SHP77 (cell line): ENCODE measurements at places on chromosomes 13 and 19.
A peak's percentile ranks its signal among the peaks of the same experiment; 100 is the strongest.

- DNase-seq, result no peak
These were observed 382.8 kb upstream of the ZNF507 start for GRCh38 chr19:31962561-31962996.

DNA sequence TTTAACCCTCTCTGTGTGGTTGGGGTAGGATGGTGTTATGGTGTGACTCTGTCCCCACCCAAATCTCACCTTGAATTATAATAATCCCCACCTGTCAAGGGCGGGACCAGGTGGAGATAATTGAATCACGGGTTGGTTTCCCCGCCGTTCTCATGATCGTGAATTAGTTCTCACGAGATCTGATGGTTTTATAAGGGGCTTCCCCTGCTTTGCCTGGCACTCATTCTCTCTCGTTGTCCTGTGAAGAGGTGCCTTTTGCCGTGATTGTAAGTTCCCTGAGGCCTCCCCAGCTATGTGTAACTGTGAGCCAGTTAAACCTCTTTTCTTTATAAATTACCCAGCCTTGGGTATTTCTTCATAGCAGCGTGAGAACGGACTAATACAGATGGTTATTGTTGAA is 68.8 kb downstream of the ARHGEF7 start:
- no peak for DNase-seq

DNA sequence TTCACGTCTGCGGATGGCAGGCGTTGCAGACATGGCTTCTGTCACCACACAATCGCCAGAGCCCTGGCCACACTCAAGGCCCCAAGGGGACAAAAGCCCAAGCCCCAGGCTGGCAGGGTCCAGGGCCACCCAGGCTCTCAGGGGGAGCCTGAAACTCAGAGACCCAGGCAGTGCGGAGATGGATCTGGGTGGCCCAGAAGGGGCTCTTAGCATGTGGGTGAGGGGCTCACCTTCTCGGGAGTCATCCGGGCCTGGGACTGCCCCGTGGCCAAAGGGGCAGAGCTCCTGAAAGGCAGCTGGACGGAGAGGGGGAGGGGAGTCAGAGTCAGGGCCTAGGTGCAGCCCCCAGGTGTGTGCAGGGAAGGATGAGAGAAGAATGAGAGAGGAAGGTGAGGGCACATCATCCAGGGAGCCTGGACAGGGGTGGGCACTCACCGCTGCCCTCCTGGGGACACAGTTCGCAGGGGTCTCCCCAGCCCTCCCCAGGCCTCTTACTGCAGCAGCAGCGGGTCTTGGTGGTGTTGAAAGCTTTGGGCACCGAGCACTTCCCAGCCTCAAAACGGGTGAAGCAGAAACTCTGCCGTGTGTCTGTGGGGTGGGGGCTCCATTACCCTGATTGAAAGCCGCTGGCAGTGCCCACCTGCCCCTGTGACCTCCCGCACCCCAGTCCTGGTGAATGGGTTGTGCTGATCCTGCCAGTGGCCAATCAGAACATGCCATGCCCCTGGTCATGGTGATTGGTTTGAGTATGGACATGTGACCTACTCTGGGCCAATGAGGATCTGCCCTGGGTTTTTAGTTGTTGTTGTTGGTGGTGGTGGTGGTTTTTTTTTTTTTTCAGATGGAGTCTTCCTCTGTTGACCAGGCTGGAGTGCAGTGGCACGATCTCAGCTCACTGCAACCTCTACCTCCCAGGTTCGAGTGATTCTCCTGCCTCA is 37.4 kb downstream of the CCL25 start:
- no peak for DNase-seq

GRCh38 chr13:113646921-113647340 is 11.1 kb downstream of the ATP4B start:
- DNase-seq, result no peak

GRCh38 chr13:24116131-24116530 is 44.4 kb upstream of the SPATA13 start:
- peak; percentile 2 for DNase-seq

DNA sequence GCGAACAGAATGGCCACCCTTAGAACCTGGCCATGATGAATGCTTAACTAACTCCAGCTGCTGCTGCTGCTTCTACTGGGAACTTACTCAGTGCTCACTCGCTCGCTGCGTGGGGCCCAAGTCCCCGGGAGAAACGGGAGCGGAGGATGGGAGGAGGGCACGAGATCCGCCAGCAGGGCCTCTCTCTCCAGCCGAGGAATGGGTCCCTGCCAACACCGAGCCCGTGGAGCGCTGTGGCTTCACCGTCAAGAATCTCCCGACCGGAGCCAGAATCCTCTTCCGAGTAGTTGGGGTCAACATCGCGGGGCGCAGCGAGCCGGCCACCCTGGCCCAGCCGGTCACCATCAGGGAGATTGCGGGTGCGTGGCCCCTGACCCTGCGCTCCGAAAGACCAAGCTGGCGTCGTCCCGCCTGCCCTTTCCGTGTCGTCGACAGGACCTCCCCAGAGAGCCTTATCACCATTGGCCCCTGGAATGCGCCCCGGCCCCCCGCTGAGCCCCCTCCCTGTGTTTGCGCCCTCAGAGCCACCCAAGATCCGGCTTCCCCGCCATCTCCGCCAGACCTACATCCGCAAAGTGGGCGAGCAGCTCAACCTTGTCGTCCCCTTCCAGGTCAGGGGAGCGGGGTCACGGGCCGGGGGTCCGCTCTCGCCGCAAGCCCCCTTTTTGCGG is 17.8 kb upstream of the EMC10 start:
- no peak for DNase-seq

DNA sequence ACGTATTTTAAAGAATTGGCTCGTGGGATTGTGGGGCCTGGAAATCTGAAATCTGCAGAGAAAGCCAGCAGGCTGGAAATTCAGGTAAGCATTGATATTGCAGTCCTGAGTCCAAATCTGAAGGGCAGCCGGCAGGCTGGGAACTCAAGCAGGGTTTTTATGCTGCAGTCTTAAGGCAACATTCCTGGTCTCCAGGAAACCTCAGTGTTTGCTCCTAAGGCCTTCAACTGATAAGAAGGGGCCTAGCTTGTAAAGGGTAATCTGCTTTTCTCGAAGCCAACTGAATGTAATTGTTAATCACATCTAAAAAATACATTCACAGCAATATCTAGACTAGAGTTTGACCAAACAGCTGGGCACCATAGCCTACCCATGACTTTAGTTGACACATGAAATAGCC is 154.4 kb downstream of the EFNB2 start:
- no peak for DNase-seq

DNA sequence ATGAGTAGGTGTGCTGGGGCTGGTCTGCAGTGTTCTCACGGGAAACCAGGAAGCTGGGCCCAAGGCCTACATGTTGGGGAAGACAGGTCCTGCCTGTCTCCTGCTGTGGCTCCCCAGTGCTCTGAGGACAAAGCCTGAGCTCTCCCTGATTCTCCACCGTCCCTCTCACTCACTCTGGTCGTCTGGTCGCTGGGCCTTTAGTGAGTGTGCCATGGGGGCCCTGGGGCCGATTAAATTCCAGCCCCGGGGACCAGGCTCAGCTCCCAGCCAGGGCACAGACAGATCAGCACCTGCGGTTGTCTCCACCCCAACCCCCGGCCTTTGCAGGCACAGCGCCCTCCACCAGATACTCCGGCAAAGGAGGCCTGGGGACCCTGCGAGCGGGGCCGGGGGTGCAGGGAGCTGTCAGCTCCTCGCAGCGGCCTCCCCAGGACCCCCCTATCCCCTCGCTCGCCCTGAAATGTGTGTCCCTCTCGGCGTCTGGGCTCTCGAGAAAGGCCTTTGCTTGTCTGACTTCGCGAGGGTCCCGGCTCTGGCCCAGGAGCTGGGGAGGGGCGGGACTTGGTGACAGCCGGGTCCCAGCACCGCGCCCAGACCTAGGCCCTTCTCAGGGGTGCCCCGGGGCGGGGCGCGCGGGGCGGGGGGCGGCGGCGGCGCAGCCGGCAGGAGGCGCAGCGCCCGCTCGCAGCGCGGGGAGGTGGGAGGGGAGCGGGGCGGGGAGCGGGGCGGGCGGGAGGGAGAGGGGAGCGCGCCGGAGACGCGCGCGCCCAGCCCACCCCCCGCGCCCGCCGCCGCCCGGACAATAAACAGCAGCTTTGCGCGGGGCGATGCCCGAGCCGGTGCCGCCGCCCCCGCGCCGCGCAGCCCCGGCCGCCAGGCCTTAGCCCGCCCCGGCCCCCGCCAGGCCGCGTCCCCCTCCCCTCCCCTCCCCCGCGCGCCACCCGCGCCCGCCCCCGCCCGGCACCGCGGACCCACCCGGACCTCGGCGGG is at the start of gene PALM:
PALM (plus strand) TSS at position 782 of the 990 bp plus-strand sequence. CDS start 212 bp downstream, outside the sequence.
- DNase-seq, result no peak

DNA sequence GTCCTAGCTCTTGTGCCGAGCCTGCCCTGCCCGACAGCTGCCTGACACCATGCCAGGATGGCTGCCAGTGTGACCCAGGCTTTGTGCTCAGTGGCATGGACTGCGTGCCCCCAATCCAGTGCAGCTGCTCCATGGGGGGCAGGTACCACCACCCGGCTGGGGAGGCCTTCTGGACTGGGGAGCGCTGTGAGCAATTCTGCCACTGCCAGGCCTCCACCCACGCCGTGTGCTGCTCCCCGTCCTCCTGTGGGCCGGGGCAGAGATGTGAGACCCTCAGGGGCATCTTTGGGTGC is 9.4 kb upstream of the FXYD3 start:
- no peak for DNase-seq

- DNase-seq, result peak; percentile 70
These were observed 1.4 kb upstream of the BCL3 start for GRCh38 chr19:44746946-44747738.

DNA sequence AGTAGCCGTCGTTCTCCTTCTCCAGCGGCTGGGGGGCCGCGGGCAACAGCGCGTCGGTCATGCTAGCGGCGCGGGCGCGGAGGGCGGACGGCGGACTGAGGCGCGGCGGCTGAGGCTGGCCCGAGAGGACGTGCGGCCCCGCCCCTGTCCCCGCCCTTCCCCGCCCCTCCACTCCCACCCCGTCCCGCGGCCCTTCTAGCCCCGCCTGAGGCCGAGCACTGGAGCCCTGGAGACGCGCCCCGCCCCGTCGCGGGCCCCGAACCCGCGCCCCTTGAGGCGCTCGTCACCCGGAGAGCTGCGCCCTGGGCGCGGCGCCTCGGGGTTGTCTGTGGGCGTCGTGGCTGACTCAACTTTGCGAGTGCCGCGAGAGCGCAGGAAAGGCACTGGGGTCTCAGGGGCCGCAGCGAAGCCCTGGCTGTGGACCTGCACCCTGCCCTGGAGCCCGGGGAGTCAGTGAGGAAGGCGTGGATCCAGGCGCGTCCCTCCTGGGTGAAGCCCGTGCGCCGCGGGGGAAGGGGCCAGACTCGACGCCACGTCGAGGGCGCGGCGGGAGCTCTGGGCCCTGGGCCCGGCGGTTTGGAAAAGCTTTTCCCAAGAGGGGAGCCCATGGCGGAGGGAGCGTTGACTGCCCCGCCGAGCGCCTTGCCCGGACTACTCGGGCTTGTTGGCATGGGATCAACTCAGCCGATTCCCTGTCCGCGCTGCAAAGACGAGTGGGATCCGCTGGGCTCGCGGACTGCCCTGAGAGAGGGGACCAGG is at the start of gene RHPN2:
RHPN2 (minus strand) TSS at position 97 of the 759 bp plus-strand sequence; CDS start at position 61, 36 bp downstream.
- no peak for DNase-seq

DNA sequence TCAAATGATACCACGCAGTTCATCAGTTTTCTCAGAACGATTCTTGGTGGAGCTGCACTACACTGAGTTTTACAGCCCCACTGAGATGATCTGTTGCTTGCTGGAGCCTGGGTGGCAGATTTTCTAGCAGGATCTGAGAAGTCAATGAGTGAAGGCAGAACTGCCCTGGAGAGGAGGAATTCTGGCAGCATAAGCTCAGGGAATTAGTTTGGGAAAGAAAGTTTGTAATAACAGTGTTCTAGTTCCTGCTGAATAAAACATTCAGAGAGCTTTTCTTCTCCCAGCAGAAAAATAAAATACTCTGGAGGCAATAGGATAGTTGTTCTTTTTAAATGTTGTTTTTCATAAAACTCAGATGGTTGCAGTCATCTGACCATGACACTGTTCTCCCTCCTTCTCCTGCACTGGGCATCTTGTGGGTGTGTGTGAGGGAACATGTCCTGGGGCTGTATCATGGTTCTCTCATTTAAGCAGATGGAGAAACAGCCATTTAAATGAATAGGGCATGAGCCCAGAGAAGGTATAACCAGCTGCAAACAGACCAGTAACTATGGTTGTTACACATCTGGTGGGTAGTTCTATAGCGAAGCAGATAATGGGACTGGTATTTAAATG is 29.6 kb downstream of the OLFM4 start:
- no peak for DNase-seq

GRCh38 chr19:51887522-51888498 is at the start of gene ZNF577:
Gene ZNF577, minus strand, starts transcription at chr19:51887951. Its CDS starts 7,569 bp downstream, at chr19:51880382.
- DNase-seq, result no peak

- no peak for DNase-seq
These were observed 108.0 kb downstream of the KCTD15 start for GRCh38 chr19:33904681-33905080.

- DNase-seq, result no peak
These were observed 5.0 kb downstream of the FBN3 start for GRCh38 chr19:8144273-8144995.

GRCh38 chr13:112652512-112653070 is 37.2 kb upstream of the ATP11A start:
- DNase-seq, result no peak

DNA sequence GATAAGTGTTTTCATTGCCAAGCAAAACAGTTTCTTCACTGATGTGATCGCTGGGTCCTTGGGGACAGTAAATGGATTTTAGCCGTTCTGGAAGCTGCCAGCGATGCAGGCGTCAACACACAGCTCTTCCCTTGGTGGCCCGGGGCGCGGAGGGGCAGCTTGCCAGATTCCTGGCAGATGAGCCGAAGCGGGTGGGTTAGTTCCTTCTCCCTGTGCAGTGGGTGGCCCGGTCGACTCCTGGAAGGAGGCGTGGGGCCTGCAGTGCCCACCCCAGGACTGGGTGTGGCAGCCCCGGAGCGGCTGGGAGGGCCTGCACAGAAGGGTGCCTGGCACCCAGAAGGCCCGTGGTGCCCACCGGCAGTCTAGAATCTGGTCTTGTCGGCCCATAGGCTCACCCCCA is 69.0 kb downstream of the KDM4B start:
- DNase-seq, result no peak

DNA sequence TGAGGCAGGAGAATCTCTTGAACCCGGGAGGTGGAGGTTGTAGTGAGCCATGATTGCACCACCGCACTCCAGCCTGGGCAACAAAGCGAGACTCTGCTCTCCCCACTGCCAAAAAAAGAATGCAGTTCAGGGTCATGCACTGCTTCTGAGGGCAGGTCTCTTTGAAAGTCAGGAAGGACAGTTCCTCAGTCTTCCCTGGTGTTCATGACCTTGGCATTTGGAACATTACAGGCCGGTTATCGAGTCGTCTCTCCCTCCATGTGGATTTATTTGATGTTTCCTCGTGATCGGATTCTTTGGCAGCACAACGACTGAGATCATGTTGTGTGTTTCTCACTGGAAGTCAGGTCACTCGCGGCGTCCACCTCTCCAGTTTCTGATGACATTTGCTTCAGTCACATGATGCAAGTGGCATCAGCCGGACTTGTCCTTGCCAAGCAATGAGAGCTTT is 17.2 kb downstream of the FGF21 start:
- DNase-seq, result no peak
